GM10248 (cell line): ENCODE measurements at places on chromosomes 7 and 10.

DNA sequence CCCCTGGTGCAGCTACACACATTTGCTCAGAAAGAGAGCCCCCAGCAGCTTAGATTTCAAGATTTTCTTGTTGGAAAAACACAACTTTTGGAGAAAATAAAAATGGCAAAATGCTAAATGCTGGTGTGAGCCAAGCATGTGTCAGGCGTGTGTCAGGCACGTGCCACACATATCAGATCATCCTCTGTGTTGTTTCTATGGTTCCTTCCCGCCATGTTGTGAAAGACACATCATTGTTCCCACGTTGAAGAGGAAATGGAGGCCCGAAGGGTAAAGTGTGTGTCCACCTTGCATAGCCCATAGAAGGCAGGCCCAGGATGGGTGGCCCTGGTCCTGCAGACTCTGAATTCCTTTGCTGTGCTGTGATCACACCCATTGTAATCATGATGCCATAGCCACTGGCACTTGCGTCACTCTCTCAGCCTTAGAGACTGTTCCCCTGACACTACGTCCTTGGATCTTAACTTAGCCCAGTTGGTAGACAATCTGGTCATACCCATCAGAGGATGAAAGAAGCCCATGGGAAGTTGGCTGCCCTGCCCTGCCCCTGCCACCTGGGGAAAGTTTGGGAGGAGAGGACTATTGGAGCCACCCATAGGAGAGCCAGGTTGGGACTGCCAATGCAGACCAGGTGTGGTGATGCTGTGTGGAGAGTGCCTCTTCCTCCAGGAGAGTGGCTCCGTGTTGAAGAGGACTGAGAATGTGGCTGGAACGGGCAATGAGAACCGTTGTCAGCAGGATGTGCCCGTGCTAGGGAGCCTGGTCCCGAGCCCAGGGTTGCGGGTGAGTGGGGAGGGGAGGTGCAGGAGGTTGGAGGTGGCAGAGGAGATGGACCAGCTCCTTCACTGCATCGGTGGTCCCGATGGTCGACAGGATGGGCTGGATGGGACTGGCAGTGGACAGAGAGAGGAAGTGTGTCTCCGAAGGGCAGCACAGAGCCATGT, 65.6 kb upstream of the IGFBP3 start:
- DNase-seq: no peak

- DNase-seq: peak; percentile 68
These were observed 15.8 kb upstream of the ADAMTS14 start for GRCh38 chr10:70656489-70656888.

- no peak for DNase-seq
These were observed 11.2 kb upstream of the CXCL12 start for GRCh38 chr10:44395902-44396670.

DNA sequence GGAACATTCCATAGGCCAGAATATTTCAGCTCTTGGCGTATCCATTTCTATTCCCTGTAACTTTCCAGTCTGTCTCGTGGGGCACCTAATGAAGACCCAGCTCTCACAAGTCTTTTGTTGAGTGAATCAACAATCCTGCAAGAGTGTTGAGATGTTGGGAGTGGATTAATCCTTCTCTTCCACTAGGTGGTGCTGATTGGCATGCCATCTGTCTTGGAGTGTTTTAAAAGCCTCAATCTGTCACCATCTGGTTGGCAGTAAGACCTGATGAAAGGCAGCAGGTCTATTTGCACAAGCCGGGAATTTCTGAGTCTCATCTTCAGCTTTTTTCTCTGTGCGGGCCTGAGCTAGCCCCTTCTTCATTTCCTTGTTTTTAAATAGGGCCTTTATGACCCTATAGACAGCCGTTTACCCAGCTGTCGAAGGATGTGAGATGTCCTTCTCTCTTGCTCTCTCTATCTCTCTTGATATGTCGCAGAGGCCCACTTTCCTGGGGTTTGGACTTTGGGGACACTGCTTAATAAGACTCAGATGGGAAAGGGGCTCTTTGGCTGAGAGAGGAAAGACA, 180.5 kb downstream of the ZNF365 start:
- peak; percentile 31 for DNase-seq

GRCh38 chr10:128078136-128078969, 47.9 kb downstream of the MKI67 start:
- DNase-seq: peak; percentile 74

DNA sequence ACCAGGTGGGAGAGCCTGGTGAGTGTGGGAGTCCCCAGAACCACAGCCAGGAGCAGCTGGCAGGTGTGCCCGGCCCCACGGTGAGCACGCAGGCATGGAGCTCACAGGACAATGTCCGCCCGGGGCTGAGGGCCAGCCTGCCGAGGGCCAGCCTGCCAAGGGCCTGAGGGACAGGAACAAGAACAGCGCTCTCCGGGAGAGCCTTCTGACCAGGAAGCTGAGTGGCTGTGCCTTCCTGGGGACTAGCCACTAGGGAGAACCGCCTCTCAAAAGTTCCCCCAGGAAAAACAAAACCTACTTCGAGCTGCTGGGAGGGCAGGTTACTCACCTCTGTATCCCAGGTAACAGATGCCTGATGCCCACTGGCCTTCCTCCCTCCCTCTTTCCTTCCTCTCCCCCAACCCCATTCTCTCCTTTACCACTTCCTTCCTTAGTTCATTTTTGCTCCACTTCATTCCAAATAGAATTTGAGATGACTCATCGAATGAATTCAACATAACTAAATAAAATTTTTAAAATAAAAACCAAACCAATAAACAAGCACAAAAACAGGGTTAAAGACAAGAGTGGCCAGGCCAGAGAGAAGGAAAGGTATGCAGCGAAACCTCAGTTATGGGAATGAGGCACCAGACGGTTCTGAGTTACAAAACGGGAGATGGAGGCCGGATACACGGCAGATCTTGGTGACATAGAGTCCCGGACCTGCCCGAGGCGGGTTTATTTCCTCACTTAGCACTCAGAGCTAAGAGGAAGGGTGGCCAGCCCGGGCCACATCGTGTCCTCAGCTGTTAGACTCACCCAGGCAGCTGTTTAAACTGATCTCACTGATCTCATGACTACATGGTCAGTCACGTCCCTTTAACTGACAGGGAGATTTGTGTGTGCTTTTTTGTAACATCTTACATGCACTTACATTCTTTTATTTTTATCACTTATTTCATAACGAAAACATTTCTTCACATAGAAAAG, 128.5 kb downstream of the TNS3 start:
- DNase-seq: no peak

DNA sequence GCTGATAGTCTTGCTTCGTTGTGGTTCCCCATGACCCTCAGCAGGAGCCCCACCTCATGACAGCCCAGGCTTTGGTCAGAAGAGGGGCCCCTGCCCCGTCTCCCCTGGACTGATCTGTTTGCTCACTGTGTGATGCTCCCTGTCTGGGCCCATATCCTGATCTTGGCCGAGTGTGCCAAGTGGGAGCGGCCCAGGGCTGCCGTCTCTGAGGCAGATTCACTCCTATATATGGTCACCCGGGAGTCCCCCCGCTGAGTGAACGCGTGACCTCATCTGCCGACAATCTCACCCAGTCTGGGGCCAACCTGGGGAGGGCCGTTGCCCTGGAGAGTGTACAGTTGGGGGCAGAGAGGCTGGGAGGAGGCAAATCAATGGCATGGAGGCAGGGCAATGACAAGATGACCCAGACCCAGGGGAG, 34.5 kb downstream of the PPIF start:
- peak; percentile 10 for DNase-seq

DNA sequence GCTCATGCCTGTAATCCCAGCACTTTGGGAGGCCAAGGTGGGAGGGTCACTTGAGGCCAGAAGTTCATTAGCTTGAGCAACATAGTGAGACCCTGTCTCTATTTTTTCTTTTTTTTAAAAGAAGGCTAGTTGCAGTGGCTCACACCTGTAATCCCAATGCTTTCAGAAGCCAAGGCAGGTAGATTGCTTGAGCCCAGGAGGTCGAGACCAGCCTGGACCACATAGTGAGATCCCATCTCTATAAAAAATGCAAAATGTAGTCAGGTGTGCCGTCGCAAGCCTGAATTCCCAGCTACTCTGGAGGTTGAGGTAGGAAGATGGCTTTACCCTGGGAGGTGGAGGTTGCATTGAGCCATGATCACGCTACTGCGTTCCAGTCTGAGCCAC, 7.5 kb downstream of the NYAP1 start:
- no peak for DNase-seq
